Tibial nerve (tissue), 4 donors: ENCODE measurements at places on chromosomes 6 and 20. TPM values are rescaled to one million over a fixed set of nuclear protein-coding genes. Genes with fewer than 3 reads are reported as not detected.

FYN gene
- 143 TPM for total RNA-seq

DNA sequence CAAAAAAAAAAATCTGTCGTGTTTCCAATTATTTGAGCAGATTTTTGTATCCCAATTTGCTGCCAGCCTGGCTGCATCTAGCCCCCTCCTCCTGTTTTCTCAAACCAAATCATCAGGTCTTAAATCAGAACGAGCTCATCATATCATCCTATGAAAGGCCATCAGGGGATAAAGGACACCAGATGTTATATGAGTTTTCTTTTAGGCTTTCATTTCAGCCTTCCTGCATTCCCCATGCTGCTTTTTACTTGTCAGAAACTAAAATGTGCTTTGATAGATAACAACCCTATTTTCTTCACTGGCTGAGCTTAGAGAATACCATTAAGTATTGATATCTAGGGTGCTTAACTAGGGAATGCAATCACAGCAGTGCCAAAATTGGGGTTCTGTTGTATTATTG is 968.4 kb upstream of the SLC35B3 start:
- H3K4me3 ChIP-seq, result no peak overlapping the region
- no peaks in the 10 kb centered on the region for H3K27me3 ChIP-seq
- H3K27ac ChIP-seq, result no peak overlapping the region
- H3K4me1 ChIP-seq, result no peaks in the 10 kb centered on the region

FNDC1 gene
- total RNA-seq, result 8.2 TPM

TMEM151B gene
- not detected for total RNA-seq

LAMA2 gene
- 305 TPM for total RNA-seq

- no peak overlapping the region for H3K4me3 ChIP-seq
- H3K27me3 ChIP-seq, result no peaks in the 10 kb centered on the region
- H3K36me3 ChIP-seq, result no peaks in the 10 kb centered on the region
- no peaks in the 10 kb centered on the region for H3K4me1 ChIP-seq
- no peak for DNase-seq
These were observed 44.2 kb downstream of the COL11A2 start for GRCh38 chr6:33147807-33148666.

GRCh38 chr20:22466447-22467171 is 117.8 kb downstream of the FOXA2 start:
- H3K27ac ChIP-seq, result no peak overlapping the region
- no peaks in the 10 kb centered on the region for H3K27me3 ChIP-seq
- H3K36me3 ChIP-seq, result no peaks in the 10 kb centered on the region
- DNase-seq, result no peak

- no peak overlapping the region for H3K27ac ChIP-seq
- no peaks in the 10 kb centered on the region for H3K27me3 ChIP-seq
- peaks cover 51% of the 10 kb centered on the region for H3K4me1 ChIP-seq
- H3K36me3 ChIP-seq, result no peaks in the 10 kb centered on the region
These were observed 47.0 kb upstream of the DST start for GRCh38 chr6:56689663-56690062.

DNA sequence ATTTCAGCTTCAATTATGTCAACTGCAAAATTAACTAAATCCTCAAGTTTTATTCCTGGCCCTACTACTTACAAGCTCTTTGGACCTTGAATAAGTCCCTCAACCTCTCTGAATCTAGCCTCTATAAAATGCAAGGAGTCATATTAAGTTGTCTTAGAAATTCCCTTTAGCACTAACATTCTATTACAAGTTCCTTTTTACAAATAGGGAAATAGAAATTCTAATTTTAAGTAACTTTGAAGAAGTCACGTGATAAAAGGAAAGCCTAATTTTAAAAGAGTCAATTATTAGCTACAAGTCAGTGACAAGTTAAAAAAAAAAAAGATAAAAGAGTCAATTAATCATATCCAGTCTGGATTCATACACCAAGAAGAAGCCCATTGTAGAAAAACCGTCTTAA is 24.6 kb upstream of the GTF3C6 start:
- H3K4me1 ChIP-seq, result no peaks in the 10 kb centered on the region
- no peak overlapping the region for H3K4me3 ChIP-seq
- H3K36me3 ChIP-seq, result no peaks in the 10 kb centered on the region
- H3K27ac ChIP-seq, result no peak overlapping the region

DNA sequence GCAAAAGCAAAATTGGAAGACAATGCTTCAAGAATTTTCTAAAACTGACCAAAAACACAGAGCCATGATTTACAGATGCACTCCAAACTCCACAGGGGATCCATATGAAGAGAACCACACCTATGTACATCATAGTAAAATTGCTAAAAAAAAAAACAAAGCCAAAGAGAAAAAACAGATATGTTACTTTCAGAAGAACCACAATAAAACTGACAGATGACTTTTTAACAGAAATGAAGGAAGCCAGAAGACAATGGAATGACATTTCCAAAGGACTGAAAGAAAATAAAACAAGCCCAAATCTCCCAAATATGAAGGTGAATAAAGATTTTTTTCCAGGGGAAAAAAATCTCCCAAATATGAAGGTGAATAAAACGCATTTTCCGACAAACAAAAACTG is 17.5 kb downstream of the TRERF1 start:
- DNase-seq, result no peak
- no peak overlapping the region for H3K4me3 ChIP-seq
- no peaks in the 10 kb centered on the region for H3K27me3 ChIP-seq
- no peak overlapping the region for H3K27ac ChIP-seq
- peaks cover under 1% of the 10 kb centered on the region for H3K4me1 ChIP-seq

PTCRA gene
- total RNA-seq, result not detected

DNA sequence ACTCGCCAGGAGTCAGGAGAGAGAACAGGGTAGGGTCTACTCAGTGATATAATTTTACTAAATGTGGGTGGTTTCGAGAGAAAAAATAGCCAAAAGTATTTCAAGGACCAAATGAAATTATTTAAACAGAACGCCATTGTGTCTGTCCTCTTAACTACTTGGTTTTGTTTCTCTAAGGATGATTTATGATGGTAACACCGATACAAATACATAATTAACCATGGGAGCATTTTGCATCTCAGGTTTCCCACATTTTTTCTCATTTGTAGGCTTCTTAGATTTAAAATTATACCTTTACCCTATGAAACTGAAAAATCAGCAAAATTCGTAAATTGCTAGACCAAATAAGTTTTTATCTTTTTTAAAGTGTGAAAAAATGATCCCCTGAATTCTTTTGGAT is 188.2 kb downstream of the ZFP64 start:
- H3K27me3 ChIP-seq, result no peaks in the 10 kb centered on the region
- H3K36me3 ChIP-seq, result no peaks in the 10 kb centered on the region
- DNase-seq, result no peak
- H3K27ac ChIP-seq, result no peak overlapping the region
- no peaks in the 10 kb centered on the region for H3K4me1 ChIP-seq

PTGIS gene
- total RNA-seq, result 33.7 TPM

GRCh38 chr6:30334075-30334783 is 7.5 kb downstream of the TRIM39 start:
- H3K4me1 ChIP-seq, result no peaks in the 10 kb centered on the region
- H3K27me3 ChIP-seq, result no peaks in the 10 kb centered on the region
- H3K4me3 ChIP-seq, result no peak overlapping the region
- H3K36me3 ChIP-seq, result peaks cover 99% of the 10 kb centered on the region
- no peak overlapping the region for H3K27ac ChIP-seq

PPP1R10 gene
- 29.4 TPM for total RNA-seq

DNA sequence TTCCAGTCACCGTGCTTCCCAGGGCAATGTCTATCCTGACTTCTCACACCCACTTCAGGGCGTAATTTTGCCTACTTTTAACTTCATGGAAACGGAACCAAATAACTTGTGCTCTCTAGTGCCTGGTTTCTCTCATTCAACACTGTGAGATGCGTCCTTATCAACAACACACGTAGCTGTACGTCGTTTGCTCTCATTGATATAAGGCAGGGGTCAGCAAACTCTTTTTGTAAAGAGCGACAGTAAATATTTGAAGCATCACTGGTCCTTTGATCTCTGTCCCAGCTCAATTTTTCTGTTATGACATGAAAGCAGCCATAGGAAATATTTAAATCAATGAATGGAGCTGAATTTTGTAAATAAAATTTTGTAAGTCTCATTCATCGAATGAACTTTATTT is 239.3 kb upstream of the KCNG1 start:
- H3K36me3 ChIP-seq, result no peaks in the 10 kb centered on the region
- no peak overlapping the region for H3K27ac ChIP-seq
- H3K4me1 ChIP-seq, result no peaks in the 10 kb centered on the region
- DNase-seq, result no peak
- no peaks in the 10 kb centered on the region for H3K27me3 ChIP-seq

- no peak overlapping the region for H3K4me3 ChIP-seq
- no peak overlapping the region for H3K27ac ChIP-seq
- H3K27me3 ChIP-seq, result no peaks in the 10 kb centered on the region
- H3K36me3 ChIP-seq, result no peaks in the 10 kb centered on the region
- no peak for DNase-seq
These were observed 1955.7 kb upstream of the DEFB115 start for GRCh38 chr20:29301624-29302259.

DNA sequence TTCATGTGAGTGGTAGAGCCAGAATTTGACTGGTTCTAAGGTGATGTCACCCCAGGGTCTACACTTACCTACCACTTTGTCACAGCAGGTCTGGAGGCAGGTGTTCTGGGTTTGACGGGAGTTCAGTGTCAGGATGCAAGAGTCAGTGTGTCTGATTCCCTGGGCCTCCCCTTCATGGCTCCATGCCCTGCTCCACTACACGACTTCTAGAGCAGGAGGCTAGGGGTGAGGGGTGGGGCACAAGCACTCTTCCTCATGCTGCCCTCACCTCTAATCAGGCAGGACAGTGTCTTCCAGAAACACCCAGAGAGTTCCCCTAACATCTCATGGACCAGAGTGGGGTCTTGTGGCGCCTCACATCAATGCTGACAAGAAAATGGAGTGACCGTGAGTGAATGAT is 118.2 kb downstream of the CDC5L start:
- no peak overlapping the region for H3K4me3 ChIP-seq
- H3K36me3 ChIP-seq, result no peaks in the 10 kb centered on the region
- H3K27ac ChIP-seq, result no peak overlapping the region
- no peaks in the 10 kb centered on the region for H3K4me1 ChIP-seq
- no peak for DNase-seq

SMPDL3A gene
- 9.8 TPM for total RNA-seq

ADAM33 gene
- total RNA-seq, result 385 TPM

GRCh38 chr20:45254383-45255262 is at the start of gene SLPI:
Gene SLPI, minus strand, starts transcription at chr20:45254564. Its CDS starts 21 bp downstream, at chr20:45254543.
- no peak within 1 kb of the TSS for H3K27ac ChIP-seq
- no peaks in the 10 kb centered on the region for H3K36me3 ChIP-seq
- no peak within 1 kb of the TSS for H3K4me3 ChIP-seq
- no peaks in the 10 kb centered on the region for H3K27me3 ChIP-seq
- no peaks in the 10 kb centered on the region for H3K4me1 ChIP-seq
- DNase-seq, result peak; percentile 62

DNA sequence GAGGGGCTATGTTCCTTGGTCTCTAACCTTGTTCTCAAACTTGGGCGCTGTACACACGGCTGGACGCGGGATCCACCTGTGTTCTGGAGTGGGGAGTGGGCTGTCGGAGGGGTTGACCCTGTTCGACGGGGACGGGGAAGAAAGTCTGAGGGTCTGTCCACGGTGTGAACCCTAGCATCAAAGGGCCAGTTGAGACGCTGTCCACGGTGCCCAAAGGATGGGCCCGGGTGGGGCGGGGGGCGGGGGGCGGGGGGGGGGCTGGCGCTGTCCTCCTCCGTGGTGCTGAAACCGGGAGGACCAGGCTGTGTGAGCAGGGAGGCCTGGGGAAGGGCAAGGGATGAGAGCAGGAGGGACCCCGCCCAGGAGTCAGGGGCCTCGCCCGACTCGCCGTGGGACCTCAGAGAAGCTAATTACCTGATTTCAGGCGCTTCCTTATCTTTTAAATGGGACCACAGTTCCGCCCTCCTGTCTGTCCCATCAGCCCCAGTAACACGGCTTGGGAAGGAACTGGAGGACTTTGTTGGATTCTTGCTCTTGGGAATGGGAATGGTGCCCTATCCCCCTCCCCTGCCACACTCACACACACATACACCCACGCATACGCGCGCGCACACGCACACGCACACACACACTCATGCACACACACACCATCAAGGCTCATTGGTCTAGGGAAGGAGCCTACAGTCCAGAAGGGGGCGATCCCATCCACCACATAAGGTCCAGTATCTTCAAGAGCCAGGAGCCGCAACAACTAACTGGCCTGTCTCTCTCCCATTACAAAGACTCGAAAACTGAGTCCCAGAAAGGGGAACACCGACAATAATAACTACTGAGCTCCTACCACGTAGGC is 1.0 kb upstream of the VSTM2L start:
- no peak overlapping the region for H3K27ac ChIP-seq
- H3K36me3 ChIP-seq, result no peaks in the 10 kb centered on the region
- no peak for DNase-seq
- peaks cover 12% of the 10 kb centered on the region for H3K4me1 ChIP-seq

GRCh38 chr6:56663344-56663743 is 20.7 kb upstream of the DST start:
- no peak overlapping the region for H3K4me3 ChIP-seq
- H3K4me1 ChIP-seq, result no peaks in the 10 kb centered on the region

- no peak overlapping the region for H3K4me3 ChIP-seq
- peaks cover 22% of the 10 kb centered on the region for H3K4me1 ChIP-seq
- no peak for DNase-seq
- no peaks in the 10 kb centered on the region for H3K36me3 ChIP-seq
- no peak overlapping the region for H3K27ac ChIP-seq
These were observed 4.7 kb upstream of the MAPK13 start for GRCh38 chr6:36125575-36125974.

DNA sequence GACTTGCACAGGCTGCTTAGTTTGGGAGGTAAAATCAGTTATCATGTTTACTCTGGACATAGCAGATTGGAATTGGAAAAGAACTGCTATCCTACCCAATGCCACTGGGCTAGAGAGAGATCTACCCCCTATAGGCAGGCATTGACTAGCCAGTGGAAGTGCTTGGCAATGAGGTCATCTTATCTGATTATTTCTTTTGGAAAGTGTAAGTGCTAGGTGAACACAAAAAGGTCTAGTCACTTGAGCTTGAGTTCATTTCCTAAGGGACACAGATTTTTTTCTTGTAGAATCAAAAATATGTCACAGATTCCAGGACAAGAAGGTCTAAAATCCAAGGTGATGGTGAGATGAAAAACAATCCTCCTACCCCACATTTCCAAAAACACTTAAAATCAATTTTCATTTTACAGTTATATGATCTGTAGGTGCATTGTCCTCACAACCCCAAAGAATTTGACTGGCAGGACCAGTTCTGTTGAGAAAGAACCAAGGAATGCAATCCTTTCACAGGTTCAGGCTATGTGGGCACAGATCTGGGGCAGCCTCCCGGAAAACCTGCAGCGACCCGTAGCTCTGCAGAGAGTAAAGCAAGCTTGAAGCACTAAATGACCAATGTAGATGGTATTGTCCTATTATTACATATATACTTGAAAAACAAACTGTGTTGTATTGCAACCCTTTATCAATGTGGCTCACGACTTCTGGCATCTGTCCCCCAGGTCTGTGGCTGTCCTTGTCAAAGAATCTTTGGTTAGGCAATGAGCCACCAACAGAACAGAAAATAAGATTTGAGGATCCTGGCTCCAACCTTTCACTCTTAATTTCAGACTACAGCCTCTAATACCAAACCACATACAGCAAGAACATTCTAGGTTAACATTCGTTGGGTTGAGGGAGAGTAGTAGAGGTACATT is 67.3 kb upstream of the ADTRP start:
- no peak overlapping the region for H3K4me3 ChIP-seq
- no peaks in the 10 kb centered on the region for H3K36me3 ChIP-seq
- H3K4me1 ChIP-seq, result no peaks in the 10 kb centered on the region
- no peaks in the 10 kb centered on the region for H3K27me3 ChIP-seq
- no peak for DNase-seq
- no peak overlapping the region for H3K27ac ChIP-seq

GRCh38 chr6:13135152-13135551 is 193.2 kb downstream of the TBC1D7 start:
- no peaks in the 10 kb centered on the region for H3K27me3 ChIP-seq
- no peak overlapping the region for H3K27ac ChIP-seq
- no peaks in the 10 kb centered on the region for H3K36me3 ChIP-seq
- no peak for DNase-seq
- H3K4me1 ChIP-seq, result no peaks in the 10 kb centered on the region
